Activated T-cell treated with anti-CD3 and anti-CD28 coated beads for 1 hour (primary cell): ENCODE measurements at places on chromosomes 12 and 14.

- DNase-seq: peak; percentile 25
Measured at GRCh38 chr14:58426670-58427280, 556 bp downstream of the TIMM9 start.

- no peak for DNase-seq
Measured at GRCh38 chr14:51521764-51522163, 129.9 kb upstream of the FRMD6 start.

DNA sequence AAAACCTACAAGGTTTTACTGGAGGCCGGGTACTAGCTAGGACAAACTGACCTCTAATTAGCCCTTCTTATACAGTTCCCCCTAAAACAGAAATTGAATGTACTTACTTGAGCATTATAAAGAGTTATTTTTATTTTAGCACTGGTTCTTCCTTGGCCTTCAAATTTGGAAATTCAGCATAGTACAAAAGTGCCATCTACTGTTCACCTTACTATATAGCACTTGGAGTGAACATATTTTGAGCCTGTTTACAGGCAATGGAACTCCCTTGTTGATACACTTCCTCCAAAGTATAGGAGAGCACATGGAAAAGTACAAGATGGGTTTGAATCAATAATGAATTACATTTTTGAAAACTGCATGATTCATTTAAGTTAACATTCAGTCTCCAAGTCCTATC, 3.9 kb upstream of the POC1B start:
- no peak for DNase-seq

- DNase-seq: no peak
Measured at GRCh38 chr12:26434299-26435068, 239.1 kb downstream of the SSPN start.

DNA sequence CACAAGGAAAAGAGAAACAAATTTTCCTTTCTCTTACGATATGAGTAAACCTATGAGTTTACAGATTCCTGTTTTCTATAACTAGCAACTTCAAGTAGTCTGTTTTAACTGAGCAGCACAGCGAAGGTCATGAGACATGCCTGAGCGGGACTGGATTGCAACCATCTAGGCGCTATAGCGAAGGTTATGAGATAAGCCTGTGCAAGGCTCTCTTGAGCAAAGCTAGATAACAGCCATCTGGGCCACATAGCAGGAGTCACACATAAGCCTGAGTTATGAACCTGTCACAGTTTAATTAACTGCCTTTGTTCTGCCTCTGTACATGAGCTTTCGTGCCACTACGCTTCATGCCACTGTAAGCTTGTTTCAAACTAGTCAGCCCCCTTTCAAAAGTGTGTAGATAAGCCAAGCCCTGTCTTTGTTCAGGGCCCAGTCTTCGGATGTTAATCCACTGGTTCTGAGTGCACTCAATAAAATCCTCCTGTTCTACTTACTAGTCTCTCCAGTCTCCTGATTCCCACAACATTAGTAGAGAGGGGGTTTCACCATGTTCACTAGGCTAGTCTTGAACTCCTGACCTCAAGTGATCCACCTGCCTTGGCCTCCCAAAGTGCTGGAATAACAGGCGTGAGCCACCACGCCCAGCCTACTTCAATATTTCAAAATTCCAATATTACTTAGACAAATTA, 47.1 kb downstream of the SEC23A start:
- DNase-seq: no peak

GRCh38 chr12:123860377-123860776, 98.3 kb downstream of the DNAH10 start:
- no peak for DNase-seq

DNA sequence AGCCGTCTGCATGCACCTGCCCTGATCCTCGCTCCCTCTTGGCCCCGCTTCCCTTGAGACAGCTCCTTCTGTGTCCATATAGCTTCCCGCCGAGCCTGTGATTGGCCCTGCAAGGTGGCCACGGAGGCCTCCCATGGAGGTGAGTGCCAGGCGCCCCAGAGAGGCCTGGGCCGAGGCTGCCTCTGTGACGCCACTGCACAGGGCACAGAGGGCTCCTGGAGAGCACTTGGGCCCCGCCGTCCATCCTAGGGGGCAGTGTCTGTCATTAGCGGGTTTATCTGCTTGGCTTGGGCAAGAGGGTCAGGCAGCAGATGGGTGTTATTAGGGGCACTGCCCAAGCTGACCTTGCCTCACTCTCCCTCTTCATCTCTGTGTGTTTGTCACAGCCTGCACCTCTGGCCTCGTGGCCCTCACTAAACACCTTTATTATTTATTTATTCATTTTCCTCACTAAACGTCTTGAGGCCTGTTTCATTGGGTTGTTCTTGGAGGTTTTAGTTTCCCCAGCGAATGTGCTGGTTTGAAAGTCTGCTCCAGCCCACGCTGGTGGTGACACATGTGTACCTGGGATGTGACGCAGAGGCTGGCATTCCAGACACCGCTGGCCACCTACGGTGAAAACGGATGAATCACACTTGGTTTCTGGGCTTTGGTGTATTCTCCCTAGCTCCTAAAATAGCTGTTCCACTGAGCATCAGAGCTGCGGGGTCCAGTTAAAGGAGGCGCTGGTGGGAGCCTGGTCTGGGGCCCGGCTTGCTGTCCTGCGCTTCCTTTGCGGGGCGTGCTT, 5.9 kb downstream of the ZFYVE21 start:
- DNase-seq: no peak

DNA sequence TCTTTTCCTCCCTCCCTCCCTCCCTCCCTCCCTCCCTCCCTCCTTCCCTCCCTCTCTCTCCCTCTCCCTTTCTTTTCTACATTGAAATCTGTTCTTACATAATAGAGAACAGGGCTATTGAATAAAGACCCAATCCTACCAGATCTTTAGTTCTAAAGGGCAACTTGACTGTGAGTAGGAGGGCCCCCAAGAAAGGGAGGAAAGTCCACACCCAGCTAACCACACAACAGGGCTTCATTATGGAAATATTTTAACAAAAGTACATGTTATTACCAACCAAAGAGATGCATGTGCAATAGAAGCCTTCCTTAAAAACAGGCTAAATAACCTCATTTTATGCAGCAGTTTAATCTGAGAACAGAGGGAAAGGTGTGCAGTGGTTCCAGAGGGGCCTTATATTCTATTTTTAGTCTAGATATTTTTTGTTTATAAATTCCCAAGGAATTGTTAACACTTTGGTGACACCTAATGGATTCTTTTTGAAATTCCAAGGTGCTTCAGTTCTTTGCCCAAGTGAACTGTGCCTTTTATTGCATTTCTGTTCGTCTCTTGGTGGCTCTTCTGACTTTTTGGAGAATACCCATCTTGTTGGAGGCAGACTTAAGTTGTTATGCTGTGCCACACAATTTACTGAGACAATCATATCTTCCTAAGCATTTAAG, 63.0 kb downstream of the GNS start:
- DNase-seq: no peak

GRCh38 chr12:51827925-51828818, 20.3 kb downstream of the FIGNL2 start:
- no peak for DNase-seq

DNA sequence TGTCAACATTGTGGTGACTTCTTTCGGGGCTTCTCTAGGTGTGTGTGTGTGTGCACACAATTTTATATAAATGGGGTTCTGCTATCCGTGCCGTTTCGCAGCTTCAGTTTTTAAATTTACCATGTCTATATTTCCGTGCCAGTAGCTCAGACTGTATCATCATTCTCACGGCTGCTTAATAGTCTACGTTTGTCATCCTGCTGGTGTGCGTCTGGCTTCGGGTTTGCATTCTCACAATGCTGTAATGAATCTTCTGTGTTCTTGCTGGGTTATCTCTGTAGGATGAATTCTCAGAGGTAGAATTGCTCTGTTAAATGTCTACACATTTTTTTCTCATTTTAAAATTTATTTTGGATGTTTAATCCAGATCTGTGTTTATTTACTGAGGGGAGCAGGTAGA, 73.6 kb downstream of the ADGRD1 start:
- no peak for DNase-seq

DNA sequence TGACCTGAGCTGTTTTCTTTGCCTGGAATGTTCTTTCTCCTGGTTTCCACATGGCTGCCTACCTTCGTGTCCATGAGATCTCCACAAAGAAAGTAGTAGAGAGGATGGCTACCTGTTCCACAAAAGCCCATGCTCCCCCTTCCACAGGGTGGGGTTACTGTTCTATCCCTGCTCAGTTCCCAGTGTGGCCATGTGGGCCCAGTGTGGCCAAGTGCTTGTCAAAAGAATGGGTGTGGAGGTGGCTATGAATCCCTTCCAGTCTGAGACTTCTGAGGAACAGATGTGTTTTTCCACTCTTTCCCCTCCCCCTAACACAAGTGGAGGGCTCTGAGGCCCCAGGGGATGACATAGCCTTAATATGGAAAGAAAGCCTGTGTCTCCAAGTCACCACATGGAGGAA, 26.2 kb upstream of the HSP90B1 start:
- DNase-seq: no peak

- DNase-seq: no peak
Measured at GRCh38 chr14:101105045-101105444, 201.5 kb upstream of the RTL1 start.

GRCh38 chr14:77231721-77232120, 39.3 kb downstream of the NGB start:
- DNase-seq: no peak

DNA sequence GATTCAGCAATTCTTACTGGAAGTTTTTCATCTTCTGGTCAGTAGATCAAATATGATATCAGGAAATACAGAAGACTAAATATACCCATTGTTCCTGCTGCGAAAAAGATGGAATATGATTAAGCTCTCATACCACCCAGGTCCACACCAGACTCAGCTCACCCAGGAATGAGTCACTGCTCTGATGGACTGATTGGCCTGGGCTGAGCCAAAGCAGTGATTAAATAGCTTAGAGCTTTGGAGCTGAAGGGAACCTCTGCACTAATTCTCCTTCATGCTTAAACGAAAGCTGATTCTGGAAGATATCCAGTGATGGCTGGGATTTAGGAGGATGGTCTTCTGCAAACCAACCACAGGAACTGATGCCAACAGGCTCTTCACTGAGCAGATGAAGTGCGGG, 62.0 kb upstream of the SYT1 start:
- DNase-seq: no peak

DNA sequence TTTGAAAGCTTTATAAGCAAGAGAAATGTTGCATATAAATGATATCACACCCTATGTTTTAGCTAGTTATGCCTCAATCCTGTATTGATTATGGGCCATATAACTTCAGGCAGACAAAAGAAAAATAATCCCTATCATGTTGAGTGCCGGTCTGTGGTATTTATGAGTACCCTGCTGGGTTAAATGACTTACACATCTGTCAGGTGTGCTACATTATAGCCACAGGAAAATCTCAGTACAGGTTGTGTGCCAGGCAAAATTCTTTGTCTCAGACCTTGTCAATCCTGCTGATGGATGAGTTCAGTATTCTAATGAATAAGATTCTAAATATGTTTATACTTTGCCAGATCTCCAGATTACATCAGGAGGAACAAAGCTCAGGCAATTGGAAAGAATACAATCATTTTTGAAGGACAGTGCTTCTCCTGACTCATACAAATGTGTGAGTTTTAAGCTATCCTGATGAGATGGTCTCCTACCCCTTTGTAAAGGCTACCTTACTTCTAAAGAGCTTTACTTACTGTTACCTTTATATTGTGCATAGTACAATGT, 109.8 kb upstream of the FOXG1 start:
- no peak for DNase-seq

DNA sequence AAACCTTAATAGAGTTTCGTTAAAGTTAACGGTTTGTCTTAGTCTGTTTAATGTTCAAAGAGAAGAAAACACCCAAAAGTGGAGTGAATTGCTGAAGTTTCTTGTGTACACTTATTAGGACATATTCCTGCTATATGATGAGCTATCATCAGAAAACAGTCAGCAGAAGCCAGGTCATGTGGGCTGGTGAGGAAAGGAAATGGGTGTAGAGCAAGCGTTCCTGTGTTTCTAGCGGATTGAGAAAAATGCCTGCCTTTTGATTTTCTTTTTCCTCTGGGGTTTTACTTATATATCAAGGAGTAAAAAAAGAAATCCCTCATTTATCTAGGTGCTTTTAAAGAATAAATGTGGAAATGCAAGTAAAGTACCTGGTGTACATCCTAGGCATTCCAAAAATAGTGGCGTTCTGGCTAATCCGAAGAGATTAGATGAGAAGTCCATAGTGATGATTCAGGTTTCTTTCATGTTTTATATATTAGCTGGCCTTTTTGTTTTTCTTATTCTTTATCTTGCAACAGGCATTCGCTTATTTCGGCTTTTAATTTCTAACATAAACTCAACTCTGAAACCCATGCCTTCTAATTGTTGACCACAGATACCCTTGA, 50.7 kb downstream of the FLRT2 start:
- no peak for DNase-seq

DNA sequence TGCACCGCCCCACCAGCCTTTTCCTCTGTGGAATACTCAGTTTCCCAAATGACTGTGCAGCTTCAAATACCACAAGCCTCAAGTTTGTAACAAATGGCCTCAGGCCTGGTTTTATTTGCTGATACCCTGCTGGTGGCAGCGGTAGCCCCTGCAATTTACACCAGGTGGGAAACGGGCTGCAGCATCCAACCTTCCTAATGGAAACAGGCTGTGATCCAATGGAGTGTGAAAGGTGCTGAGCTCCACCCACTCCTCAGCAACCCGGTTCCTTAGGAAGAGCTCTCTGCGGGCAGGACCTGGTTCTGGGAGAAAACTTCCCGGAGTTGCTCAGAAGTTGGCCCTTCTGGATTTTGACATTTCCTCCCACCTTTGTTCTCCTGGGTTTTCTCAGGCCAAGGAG, 41.7 kb upstream of the LTA4H start:
- no peak for DNase-seq

DNA sequence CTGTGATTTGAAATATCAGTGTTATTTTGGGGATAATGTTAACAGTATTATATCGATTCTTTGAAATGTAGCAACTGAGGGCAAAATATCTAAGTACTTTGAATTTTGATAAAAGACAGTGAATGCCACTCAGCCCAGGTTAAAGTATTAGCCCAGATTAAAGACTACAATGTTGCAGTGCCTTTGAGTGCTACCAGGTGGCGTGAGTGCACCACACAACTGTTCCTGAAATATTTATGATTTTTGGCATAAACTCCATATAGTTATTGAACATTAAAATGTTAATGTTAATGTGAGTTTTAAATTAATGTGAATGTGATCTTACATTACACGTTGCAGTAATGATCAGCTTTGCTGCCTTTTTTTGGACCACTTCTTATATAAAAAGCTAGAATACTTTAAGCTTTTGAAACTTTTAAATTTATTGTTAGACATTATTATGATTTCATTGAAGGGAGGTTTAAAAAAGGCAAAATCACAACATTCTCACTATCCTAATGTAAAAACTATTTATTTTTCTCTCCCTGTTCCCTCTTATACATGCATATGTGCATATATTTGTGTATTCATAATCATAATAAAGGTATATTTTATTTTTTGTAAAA, 22.5 kb downstream of the MRPS35 start:
- DNase-seq: no peak

DNA sequence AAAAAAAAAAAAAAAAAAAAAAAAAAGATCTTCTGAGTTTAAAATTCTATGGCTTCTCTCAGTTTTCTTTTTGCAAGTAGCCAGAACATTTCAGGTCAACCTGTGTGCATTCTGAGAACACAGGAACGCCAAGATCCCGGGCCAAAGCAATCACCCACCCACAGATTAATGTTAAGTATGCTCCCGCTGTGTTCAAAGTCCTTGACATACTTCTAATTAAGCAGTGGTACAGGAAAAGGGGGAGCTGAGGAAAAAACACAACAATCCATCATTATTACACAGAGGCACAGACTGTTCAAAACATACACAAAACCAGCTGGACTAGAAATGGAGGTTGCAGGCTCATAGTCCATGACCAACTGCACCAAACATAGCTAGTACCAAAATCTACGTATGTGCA, 2.8 kb downstream of the FBXO21 start:
- DNase-seq: no peak

GRCh38 chr14:90580377-90581335, 183.8 kb downstream of the CALM1 start:
- DNase-seq: no peak

GRCh38 chr12:98437806-98438595, 77.4 kb upstream of the TMPO start:
- DNase-seq: no peak
